Dermis blood vessel endothelial cell (primary cell): ENCODE measurements at places on chromosomes 6 and 20.
A peak's percentile ranks its signal among the peaks of the same experiment; 100 is the strongest.

DNA sequence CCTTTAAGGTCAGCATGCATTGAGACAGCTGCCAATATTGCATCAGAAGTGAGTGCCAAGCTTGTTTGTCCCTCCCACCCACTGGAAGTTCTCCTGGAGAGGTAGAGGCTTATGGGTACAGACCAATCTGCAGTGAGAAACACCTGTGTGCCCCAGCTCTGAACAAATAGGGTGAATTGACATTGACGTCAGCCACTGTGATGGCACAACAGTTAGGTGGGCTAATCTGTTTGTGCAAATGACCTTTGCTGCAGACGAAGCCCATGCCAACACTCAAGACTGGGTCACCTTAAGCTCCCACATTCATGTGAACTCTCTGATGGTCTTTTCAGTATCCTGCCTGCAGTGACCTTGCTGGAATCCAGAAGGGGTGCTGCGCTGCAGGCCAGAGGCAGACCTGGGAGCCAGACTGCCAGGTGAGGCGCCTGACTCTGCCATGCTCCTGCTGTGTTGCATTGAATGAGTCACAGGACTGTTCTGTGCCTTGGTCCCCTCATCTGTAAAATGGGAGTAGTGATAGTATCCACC is 99.9 kb downstream of the ALDH8A1 start:
- no peak for DNase-seq

- DNase-seq, result peak; percentile 62
Observed at GRCh38 chr6:75431379-75431778, 62.2 kb downstream of the FILIP1 start.

- DNase-seq, result no peak
Observed at GRCh38 chr6:8578006-8578405, 142.7 kb upstream of the SLC35B3 start.

DNA sequence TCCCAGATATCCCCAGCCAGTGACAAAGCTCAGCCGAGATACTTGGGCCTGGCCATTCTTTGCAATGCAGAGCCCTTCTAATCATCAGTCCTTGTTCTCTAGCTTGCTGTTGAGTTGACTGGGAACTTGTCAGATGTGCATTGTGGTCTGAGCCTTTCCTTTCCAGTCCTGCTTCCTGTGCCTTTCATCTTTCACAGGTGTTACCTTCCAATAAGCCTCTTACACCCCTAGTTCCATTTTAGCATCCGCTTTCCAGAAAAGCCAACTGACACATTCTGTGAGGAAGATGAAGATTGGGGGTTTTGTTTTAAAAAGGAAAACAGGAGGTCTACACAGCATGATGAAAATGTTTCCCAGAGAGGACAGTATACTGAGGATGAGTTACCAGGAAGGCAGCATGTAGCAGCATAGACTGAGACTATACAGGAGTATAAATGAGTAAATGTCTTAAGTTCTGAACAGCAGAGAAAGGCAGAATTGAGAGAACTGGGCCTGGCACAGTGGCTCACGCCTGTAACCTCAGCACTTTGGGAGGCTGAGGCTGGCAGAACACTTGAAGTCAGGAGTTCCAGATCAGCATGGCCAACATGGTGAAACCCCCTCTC is 5.6 kb upstream of the CEP85L start:
- no peak for DNase-seq

- DNase-seq, result no peak
Observed at GRCh38 chr20:18279242-18279641, 9.1 kb upstream of the ZNF133 start.

DNA sequence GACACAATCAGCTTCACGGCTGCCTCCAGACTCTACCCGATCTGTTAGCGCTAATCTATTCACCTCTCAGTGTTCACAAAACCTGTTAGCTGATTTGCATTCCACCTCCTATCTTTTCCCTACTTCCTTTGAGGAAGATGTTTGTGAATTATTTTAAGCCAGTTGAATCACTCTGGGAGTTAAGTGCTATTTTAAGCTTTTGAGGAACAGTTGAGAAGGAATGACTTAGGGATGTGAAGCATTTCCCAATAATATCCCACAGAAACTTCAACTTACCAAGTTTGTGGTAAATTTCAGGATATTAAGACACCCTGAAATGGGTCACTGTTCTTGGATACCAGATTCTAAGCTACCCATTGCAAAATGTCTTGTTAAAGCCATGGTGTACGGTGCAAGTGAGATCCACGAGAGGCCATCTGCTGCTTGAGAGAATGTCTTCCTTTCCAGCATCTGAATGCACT is 145.2 kb upstream of the CITED2 start:
- no peak for DNase-seq

- DNase-seq, result peak; percentile 40
Observed at GRCh38 chr6:138404666-138405337, 779 bp downstream of the HEBP2 start.

DNA sequence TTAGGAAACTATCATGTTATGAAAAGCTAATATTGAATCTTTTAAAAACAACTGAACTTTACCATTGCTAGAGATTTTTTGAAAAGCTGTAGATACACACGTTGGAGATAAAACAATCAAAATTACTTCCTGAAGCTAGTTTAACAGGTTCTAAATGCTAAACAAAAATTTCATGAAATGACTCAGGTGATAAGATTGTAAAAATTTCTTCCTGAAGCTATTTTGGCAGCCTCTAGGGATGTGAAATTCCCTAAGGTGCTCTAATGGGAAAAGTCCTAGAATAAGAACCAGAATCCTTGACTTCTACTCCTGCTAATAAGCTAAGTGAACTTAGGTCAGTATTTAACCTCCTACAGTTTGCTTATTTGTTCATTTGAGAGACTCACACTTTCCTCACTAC is 8.5 kb downstream of the GCM2 start:
- DNase-seq, result no peak

- no peak for DNase-seq
Observed at GRCh38 chr6:2939315-2940009, 31.9 kb downstream of the SERPINB6 start.

- DNase-seq, result peak; percentile 56
Observed at GRCh38 chr6:35719830-35720733, 16.8 kb upstream of the ARMC12 start.

DNA sequence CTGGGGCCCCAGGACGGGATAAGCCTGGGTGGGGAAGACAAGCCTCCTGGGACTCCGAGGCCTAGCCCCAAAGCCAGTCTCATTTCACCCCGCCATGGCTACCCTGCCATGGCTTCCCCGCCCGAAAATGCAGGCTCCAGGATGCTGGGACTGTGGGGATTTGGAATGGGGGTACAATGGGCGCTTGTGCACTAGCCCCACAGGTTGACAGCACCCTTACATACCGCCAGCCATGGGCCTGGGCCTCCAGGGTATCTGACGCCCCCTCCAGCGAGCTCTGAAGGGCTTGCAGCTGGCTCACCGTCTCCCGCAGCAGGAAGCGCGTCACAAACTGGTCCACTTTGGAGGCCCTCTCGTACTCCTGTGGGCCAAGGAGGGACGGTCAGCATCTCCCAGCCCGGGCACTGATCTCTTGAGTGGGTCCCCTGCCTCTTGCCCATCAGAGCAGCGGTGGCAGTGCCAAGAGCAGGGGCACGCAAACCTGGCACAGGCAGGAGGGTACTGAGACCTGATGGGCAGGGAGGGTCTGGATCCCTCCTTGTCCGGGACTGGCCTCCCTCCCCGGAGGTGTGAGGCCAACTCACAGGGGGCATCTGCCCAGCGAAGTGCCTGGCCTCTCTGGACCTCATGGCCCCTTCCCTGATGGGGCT is 2.0 kb upstream of the C20orf144 start:
- DNase-seq, result no peak

- no peak for DNase-seq
Observed at GRCh38 chr20:35263532-35264341, 14.2 kb downstream of the MMP24OS start.

DNA sequence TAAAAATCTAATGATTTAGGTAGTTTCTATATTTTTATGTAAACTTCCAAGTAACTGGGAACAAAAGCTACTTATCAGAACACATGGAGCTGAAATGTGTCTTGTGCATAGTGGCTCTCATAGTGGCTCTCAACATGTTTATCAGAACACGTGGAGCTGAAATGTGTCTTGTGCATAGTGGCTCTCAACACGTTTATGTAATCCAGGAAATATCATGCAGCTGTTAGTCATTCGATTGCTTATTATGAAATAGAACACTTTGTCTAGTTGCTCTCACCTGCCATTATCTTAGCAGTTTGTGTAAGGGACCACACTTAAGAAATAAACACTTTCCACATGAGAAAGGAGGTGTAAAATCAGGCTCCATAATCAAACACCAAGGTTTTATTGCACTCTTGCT is 119.2 kb upstream of the ASCC3 start:
- no peak for DNase-seq

DNA sequence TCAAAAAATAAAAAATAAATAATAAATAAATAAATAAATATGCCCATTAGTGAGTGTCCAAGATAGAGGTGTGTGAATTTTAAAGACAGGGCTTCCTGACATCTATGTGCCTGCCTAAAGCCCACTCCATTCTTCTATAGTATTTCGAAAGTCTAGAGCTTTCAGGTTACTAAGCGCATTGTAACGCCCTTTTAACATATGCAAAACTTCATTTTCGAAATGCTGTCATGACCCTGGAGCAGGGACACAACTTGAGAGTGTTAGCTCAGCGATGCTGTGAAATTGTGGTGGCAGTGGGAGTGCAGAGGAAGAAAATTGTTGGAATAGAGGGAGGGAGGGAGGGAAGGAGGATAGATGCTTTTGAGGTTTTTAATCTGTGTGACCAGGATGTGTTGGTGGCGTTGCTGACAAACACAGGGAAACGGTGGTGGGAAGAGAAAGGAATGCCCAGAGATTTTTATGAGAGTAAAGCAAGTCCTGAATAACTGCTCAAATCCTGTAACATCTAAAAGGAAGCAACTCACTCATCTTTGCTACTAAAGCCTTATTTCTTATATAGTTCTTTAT is 169.3 kb downstream of the ARID1B start:
- no peak for DNase-seq

DNA sequence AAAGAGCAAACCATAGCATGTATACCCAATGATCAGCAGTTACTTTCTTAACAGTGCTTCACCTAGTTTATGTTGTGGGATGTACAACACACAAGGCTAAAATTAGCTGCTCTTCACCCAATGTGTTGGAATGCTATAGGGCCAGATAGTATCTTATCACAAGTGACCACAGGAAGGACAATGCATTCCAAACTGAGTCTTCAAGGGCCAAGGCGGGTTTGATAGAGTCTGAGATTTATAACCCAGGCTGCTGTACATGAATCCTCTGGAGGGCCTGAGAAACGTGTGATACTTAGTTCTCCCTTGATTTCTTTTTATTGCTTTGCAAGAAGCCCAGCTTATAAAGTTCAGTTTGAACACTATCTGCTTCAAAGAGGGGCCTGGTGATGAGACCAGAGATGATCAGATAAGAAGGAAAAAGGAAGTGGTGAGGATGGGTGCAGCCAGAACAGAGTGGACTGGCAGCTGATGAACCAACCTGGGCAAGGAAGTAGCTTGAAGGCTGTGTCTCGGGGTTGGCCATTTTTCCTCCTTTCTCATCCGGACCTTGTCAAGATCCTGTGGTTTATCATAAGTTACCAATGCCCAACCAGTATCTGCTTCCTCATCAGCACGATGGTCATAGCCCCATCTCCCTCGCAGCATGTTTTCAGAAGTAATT is 62.2 kb upstream of the BMP2 start:
- no peak for DNase-seq

DNA sequence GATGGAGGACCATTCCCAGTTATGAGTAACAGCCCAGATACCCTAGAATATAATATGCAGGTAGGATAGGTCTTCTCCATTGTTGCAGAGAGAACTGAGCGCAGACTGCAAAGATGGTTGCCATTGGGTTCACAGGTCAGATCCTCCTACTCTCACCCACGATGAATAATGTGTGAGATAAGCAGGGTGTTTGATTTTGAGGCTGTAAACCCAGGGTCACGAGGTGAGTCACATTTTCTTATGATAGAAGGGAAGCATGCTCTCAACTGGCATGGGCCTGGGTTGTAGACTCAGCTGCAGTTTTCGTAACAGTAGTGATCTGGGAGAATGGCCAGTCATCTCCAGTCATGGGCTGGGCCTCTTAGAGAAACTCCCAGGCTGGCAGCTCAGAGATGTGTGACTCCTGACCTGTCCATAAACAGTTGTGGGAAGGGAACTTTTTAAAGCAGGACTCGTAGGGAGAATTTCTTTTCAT is 74.2 kb downstream of the CD164 start:
- no peak for DNase-seq

DNA sequence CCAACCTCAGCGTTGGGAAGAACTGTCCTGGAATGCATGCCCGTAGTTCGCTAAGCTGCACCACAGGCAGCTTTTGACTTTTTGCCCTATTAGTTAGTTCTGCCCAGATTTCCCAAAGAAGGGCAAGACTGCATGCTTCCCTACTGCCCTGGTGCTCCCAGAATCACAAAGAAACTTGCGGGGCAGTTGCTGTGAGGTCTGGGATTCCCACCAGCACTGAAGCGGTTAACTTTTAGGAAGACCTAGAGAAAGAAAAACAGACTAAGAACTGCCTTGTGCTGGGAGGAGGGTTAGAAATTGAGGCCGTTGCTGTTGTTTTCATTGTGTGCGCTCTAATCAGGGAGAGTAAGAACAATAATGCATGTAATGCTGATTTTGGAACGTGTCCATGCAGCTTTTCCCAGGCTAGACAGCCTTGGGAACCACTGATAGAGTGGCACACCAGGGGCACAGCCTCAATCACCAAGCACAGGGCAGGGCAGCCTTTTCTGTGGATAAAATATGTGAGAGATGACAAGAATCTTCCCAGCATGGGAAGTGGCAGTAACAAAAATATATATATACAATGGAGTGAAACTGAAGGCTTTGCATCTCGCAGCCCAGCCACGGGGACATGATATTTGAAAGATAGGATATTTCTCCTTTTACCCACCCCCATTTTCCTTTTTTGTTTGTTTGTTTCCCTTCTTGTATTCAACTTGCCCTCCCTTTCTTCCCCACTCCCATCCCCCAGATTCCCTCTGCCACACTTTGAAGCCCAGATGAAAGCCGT is 137.7 kb upstream of the HEY2 start:
- DNase-seq, result peak; percentile 88

DNA sequence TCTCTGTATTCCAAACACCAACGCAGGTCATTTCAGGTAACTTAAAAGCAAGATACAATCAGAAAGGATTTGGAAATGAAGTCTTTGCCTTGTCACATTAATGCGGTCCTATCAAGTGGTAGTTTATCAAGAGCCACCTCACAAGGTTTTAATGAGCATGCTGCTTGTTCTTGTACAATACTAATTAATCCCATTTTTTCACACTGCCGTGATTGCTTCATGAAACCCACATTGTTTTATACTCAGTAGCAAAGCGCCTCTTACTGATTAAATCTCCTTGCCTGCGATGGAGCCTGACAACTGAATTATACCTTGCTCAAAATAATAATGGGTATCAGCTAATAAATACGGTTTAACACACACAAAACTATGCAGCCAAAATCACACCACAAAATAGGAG is 234.1 kb upstream of the TSHZ2 start:
- no peak for DNase-seq

DNA sequence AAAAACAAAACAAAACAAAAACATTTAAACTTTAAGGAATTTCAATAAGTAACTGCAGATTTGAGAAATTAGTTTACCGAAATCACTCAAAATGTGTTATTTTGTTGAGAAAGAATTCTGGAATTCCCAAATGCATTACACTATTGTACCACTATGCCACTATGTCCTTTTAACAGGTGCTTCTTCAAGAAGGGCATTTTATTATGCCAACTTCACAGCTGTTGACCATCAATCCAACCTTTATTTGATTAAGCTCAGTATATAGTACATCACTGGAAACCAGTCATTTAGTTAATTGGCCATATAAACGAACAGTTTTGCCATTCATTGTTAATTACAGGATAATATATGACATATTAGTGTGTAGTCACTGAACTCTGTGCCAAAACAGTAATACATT is 221.7 kb downstream of the ARHGAP18 start:
- DNase-seq, result no peak

- DNase-seq, result no peak
Observed at GRCh38 chr20:46791722-46792416, 82.4 kb downstream of the SLC2A10 start.
